GM13976 (cell line): ENCODE measurements at places on chromosomes 6 and 20.
A peak's percentile ranks its signal among the peaks of the same experiment; 100 is the strongest.

DNA sequence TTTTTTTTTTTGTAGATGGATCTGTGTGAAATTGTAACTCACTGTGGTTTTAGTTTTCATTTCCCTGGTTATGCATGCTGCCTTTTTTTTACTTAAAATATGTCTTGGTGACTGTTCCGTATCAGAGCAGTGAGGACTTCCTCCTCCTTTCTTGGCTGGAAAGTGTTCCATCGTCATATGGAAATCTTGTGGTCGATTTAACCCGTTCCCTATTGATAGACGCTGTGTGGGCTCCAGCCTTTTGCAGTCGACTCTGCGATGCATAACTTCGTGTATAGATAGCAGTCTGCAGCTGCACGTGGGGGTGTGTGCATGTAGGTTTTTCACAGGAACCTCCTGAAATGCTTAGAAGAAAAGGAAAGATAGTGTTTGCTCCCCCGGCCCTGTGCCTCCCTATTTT lies 28.1 kb upstream of the PNPLA1 start:
- DNase-seq, result peak; percentile 71

DNA sequence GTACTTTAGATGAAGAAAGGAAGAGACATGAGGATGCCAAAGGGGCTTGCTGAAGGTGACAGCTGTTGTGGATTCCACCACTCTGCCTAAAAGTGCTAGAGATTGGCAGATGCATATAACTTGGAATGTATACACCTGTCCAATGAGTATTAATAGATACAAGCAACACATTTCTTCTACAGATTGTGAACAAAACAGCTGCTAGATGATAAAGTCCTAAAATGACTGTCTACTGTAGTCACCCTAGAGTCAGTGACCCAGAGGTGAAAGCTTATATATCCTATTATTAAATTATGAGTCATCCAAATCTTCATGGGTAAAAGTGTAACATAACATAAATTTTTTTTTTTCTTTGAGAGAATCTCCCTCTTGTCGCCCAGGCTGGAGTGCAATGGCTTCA lies 5.2 kb downstream of the RNF217 start:
- DNase-seq, result no peak

DNA sequence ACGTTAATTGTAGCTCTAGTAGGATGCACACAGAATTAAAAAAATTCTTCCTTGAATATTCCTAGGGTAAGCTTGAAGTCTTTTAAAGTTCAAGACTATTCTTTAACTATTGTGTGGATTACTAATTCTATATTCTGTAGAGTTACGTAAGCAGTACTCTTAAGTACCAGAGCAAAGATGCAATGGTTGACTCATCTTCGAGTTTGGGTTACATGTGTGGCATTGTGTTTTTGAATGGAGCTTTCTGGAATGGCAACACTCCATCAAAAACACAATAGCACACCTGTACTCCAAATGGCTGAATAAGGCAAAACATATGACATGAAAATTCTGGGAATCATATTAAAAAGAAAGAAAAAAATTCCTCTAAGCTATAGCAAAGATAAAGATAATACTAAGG lies 33.5 kb upstream of the CEP162 start:
- no peak for DNase-seq

DNA sequence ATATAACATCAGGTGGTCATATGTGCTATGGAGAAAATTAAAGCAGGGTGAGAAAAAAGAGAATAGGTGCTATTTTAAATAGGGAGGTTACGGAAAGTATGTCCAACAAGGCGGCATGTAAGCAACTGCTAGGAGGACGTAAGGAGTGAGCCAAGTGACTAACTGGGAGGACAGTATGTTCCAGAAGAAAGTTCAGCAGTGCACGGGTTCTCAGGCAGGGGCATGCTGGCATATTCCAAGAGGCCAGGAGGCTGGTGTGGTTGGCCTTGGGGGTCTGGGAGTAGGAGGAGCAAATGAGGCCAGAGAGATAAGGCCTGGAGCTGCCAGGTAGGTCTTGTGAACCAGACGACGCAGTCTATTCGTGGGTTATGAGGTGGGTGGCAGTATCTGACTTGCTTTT lies 112.4 kb downstream of the ARMC2 start:
- no peak for DNase-seq

- DNase-seq, result no peak
Measured at GRCh38 chr6:147514831-147515230, 6.3 kb downstream of the SAMD5 start.

DNA sequence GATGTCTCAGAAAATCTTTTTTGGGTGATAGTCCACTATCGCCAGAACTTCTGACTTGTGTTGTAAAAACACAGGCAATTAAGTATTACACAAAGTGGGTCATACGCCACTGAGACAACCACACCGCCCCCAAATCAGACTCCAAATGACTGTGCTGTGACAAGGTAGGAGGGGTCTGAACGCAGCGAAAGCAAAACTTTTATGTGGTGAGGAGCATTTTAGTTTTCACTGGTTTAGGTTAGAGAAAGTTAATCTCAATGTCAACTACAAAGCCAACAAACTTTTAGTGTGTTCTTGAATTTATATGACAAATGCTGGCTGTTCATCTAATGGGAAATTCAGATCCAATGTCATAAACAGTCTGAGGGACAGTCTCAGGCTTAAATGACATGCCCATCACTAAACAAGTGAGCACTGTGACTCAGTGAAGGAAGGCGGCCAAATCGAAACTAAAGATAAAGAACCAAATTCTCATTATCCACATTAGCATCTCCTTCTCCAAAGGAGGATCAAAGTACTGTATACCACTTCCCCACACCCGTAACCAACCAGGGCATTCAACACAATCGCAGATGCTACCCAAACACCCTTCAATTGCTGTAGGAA lies 186.7 kb downstream of the GJA10 start:
- peak; percentile 12 for DNase-seq

- DNase-seq, result no peak
Measured at GRCh38 chr6:144855812-144856531, 570.8 kb downstream of the UTRN start.

- no peak for DNase-seq
Measured at GRCh38 chr6:33636655-33637054, 15.5 kb downstream of the ITPR3 start.

DNA sequence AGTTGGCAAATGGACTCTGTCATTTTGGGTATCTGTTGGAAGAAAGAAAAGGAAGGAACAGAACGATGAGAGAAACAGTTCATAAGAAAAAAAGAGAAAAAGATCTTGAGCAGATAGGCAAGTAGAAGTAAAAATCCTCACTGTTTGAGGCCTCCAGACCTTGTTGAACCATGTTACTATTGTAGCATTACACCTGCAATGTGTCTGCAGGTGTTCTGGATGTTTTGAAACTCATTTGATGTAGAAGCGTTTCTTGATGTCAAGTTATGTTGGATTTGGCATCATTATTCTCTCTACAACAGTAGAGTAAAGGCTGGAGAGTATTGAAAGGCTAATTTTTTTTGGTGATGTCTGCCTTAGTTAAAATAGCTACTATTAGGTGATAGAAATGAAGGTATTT lies 108.7 kb downstream of the CARMIL1 start:
- no peak for DNase-seq

- DNase-seq, result no peak
Measured at GRCh38 chr6:138310294-138310693, 67.4 kb upstream of the SMIM28 start.

- DNase-seq, result peak; percentile 63
Measured at GRCh38 chr6:138428944-138429598, 25.0 kb downstream of the HEBP2 start.

- no peak for DNase-seq
Measured at GRCh38 chr20:62267543-62267942, 29.2 kb downstream of the OSBPL2 start.

DNA sequence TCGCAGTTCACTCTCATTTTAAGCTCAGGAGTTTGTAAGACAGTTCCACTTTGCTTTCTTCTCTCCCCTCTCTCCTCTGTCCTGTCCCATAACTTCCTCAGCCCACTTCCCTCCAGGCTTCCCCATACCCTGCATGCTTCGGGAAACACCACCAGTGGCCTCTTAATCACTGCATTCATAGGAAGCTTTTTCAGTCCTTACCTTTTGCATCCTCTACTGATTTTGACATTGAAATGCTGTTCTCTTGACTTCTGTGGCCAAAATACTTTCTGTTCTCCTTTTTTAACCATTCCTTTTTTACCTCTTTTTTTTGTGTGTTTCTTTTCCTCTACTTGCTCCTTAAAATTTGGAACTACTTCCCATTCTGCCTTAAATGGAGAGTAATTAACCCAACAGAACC lies 69.7 kb downstream of the HIVEP1 start:
- no peak for DNase-seq

- DNase-seq, result no peak
Measured at GRCh38 chr6:169880516-169880915, 129.1 kb downstream of the ERMARD start.
